ENCODE measurements at places on chromosomes 16 and 17. TPM values are rescaled to one million over a fixed set of nuclear protein-coding genes. Genes with fewer than 3 reads are reported as not detected.

GRCh38 chr17:11506635-11507034, 91.6 kb upstream of the DNAH9 start:
- H3K36me3 ChIP-seq: no peaks in the 10 kb centered on the region
- no peak overlapping the region for H3K4me3 ChIP-seq
- no peaks in the 10 kb centered on the region for H3K27me3 ChIP-seq
- H3K4me1 ChIP-seq: no peaks in the 10 kb centered on the region
- H3K27ac ChIP-seq: no peak overlapping the region

The OR2C1 gene
- not detected for total RNA-seq

GRCh38 chr17:4708436-4708835, 2.0 kb upstream of the ARRB2 start:
- peaks cover 9% of the 10 kb centered on the region for H3K36me3 ChIP-seq
- peak overlapping the region; percentile 23 for H3K27ac ChIP-seq
- peaks cover 51% of the 10 kb centered on the region for H3K4me1 ChIP-seq

DNA sequence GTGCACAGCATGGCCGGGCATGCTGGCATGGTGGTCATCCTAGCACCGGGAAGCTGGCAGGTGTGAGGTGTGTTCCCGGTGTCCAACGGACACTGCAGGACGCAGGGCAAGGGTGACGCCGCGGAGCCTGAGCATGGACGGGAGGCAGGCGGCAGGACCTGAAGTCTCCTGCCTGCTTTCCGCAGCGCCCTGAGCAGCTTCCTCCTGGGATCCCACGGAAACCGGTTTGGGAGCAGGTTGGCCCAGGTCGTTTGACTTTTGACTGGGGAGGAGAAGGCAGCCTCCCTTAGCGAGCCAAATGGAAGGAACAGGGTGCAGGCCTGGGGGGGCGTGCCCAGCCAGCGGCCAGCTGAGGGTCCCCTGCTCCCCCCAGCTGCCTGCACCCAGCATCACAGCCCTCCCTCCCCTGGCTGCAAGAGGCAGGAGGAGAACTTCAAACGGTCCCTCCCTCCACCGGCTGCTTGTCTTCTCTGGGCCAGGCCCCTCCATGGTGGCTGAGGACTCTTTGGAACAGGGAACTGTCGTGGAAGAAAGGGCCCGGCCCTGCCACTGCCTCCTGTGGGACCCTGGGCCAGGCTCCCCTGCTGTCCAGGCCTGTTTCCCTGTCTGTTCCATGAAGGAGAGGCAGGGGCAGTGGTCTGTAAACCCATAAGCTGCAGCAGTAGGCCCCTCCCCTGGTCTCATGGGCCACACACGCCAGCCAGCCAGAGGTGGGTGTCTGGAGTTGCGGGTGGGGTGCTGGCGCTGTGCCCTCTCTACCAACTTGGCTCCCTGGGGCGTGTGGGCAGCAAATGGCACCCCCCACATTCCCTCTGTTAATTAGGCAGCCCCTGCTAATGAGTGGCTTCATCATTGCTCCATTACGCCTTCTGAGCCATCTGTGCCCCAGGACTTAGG, 7.8 kb upstream of the ADGRG1 start:
- DNase-seq: no peak
- H3K4me1 ChIP-seq: no peaks in the 10 kb centered on the region
- no peak overlapping the region for H3K27ac ChIP-seq
- H3K36me3 ChIP-seq: no peaks in the 10 kb centered on the region
- peaks cover 6% of the 10 kb centered on the region for H3K27me3 ChIP-seq
- no peak overlapping the region for H3K4me3 ChIP-seq

DNA sequence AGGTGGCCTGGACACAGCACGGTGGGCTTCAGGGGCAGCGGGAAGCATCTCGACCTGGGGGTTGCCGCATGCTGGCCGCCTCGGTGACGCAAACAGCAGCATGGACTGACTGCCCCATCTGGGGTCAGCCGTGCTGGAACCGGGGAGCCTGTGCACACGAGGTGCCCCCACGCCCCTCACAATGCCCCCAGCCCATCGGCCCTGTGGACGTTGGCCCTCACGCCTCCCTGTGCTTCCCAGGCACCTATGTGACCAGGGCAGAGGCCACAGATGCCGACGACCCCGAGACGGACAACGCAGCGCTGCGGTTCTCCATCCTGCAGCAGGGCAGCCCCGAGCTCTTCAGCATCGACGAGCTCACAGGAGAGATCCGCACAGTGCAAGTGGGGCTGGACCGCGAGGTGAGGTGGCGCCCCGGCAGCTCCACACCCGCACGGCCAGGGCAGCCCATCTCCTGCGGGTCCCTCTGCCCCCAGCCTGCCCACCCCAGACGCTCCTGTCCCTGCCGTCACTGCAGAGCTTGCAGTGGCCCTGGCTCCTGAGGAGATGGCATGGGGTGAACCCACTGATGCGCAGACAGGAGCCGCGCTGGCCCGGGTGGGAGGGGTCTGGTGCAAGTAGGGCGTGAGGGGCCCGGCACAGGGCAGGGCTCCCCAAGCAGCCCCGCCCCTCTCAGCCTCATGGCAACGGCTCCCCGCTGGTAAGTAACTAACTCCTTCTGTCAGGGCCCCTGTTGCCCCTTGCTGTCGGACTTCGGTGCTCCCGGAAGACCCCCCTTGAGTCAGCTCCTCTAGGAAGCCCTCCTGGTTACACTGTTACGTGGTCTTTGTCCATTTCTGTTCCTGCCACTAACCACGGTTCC, 13.6 kb downstream of the CDH15 start:
- H3K4me1 ChIP-seq: no peaks in the 10 kb centered on the region
- no peak overlapping the region for H3K4me3 ChIP-seq
- H3K27ac ChIP-seq: no peak overlapping the region
- no peaks in the 10 kb centered on the region for H3K36me3 ChIP-seq
- no peak for DNase-seq
- H3K27me3 ChIP-seq: no peaks in the 10 kb centered on the region

The NLRC3 gene
- 21.8 TPM for total RNA-seq

The KCNJ18 gene
- not detected for total RNA-seq

The MT4 gene
- not detected for total RNA-seq

- peaks cover 2% of the 10 kb centered on the region for H3K27me3 ChIP-seq
- H3K4me3 ChIP-seq: no peak overlapping the region
- peak; percentile 38 for DNase-seq
- peak overlapping the region; percentile 77 for H3K27ac ChIP-seq
Measured at GRCh38 chr17:43316522-43317142, 82.2 kb upstream of the ARL4D start.

DNA sequence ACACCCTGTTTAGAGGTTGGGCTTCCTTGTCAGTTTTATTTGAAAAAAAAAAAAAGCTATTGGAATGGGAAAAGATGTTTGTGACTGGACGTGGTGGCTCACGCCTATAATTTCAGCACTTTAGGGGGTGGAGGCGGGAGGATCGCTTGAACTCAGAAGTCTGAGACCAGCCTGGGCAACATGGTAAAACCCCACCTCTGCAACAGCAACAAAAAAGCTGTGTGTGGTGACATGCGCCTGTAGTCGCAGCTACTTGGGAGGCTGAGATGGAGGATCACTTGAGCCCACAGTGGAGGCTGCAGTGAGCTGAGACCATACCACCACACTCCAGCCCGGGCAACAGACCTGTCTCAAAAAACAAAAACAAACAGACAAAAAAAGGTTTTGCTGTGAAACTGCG, 66.1 kb upstream of the SIAH1 start:
- H3K36me3 ChIP-seq: no peaks in the 10 kb centered on the region
- no peak overlapping the region for H3K27ac ChIP-seq
- no peak for DNase-seq

The SETD6 gene
- 32.1 TPM for total RNA-seq

- DNase-seq: no peak
- peaks cover 22% of the 10 kb centered on the region for H3K27me3 ChIP-seq
- H3K36me3 ChIP-seq: no peaks in the 10 kb centered on the region
- H3K4me3 ChIP-seq: no peak overlapping the region
- no peak overlapping the region for H3K27ac ChIP-seq
- no peaks in the 10 kb centered on the region for H3K4me1 ChIP-seq
Measured at GRCh38 chr17:42891539-42892152, 9.0 kb upstream of the G6PC1 start.

GRCh38 chr16:66382966-66383299, 16.4 kb downstream of the CDH5 start:
- no peak for DNase-seq
- H3K36me3 ChIP-seq: no peaks in the 10 kb centered on the region
- no peak overlapping the region for H3K4me3 ChIP-seq

- H3K27me3 ChIP-seq: peaks cover 2% of the 10 kb centered on the region
- DNase-seq: no peak
- H3K4me1 ChIP-seq: no peaks in the 10 kb centered on the region
- H3K27ac ChIP-seq: no peak overlapping the region
Measured at GRCh38 chr17:302300-302698, 50.3 kb downstream of the RPH3AL start.
